ENCODE measurements at places on chromosomes 11 and 22.

- DNase-seq: no peak
Measured at GRCh38 chr11:59262177-59262818, 49.6 kb upstream of the MPEG1 start.

DNA sequence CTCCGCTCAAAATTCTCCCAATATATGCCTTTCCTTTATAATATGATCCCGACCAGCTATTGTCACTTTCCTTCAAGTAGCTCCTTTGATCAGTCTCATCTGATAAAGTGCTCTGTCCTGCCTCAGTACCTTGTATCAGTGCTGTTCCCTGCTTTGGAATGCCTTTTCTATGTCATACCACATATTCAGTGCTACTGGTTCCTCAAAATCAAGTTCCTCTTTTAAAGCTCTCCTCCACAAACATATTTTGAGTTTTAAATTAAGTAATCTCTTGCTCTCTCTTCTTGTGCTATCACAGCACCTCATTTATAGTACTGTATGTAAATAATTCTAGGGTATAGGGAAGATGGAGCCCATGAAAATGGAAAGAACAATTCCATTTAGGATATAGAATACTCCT is 137.1 kb upstream of the CTSC start:
- DNase-seq: no peak

GRCh38 chr11:72013765-72014711 is 15.3 kb downstream of the IL18BP start:
- DNase-seq: no peak

- no peak for DNase-seq
Measured at GRCh38 chr11:113645593-113646349, 60.3 kb downstream of the TMPRSS5 start.

DNA sequence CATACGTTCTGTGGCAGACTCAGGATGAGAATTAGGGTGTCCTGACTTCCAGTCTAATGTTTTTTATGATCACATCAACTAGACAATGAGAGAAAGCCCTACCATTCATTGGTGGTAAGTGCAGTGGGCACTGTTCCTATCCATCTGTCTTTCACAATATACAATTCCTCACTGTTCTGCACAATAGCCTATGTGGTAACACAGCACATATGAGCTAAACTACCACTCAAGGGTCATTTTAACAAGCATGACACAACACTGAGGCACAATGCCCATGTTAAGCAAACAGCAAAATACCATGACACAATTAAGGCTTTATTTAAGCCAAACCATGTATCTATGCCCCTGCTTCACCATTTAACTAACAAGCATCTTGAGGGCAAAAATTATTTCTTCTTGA is 52.3 kb downstream of the SIK3 start:
- DNase-seq: no peak

DNA sequence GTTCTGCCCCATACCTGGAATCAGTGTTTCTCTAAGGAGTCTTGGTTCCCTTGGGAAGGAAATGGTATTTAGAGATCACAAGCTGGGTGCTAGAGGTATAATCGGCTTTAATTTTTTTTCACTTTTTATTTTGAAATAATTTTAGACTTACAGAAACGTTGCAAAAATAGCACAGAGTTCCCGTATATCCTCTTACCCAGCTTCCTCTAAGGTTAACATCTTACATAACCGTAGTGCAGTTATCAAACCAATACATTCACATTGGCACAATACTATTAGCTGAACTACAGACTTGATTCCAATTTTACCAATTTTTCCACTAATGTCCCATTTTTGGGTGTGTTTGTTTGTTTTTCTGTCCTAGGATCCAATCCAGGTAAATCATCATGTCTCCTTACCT is 63.8 kb downstream of the RBX1 start:
- DNase-seq: no peak

DNA sequence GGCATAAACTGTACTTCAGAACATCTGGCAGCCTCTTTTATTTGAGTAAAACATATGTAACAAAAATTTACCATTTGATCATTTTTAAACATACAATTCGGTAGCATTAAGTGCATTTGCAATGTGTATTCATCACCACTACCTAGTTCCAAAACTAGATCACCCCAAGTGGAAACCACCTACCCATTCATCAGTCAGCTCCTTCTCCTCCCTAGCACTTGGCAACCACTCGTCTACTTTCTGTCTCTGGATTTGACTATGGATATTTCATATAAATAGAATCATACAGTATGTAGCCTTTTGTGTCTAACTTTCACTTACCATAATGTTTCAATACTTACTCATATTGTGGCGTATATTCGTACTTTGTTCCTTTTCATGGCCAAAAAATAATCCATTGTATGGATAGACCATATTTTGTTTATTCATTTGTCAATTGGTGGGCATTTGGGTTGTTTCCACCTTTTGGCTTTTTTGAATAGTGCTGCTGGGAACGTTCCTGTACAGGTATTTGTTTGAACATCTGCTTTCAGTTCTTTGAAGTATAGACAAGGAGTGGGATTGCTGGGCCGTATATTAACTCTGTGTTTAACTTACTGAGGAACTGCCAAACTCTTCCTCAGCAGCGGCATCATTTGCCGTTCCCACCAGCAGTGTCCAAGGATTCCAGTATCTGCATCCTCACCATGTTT is 27.2 kb upstream of the ADORA2A start:
- DNase-seq: no peak

- no peak for DNase-seq
Measured at GRCh38 chr22:47563406-47564157, 801.1 kb downstream of the TBC1D22A start.

- no peak for DNase-seq
Measured at GRCh38 chr11:78109081-78110015, 29.7 kb upstream of the NDUFC2 start.

DNA sequence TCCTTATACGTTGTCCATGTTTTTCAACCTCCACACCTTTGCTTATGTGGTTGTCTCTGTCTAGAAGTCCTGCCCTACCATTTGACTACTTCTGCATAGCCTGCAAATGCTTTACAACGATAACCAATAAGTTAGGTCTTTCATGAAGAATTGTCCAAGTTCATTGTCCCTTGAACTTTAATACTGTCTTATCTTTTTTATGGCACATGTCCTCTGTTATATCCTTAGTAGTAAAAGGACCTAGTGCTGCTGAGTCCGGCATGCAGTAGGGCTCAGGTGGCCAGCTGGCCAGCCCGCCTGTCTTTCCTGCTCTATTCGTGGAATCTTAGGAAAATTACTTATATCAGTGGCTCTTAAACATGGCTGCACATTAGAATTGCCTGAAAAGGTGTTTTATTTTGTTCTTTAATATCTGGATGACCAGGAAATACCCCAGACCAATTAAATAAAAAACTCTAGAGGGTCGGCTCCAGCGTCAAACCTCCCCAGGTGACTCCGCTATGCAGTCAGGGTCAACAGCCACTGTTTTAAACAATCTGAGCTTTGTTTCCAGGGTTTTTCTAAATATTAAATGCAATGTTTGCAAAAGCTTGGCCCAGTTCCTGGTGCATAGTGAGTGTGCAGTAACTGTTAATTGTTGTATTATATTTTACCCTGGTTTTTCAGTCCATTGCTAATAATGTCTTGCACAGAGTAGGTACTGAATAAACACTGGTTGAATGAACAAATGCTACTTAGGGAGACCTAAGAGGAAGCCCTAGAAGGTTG is 64.6 kb upstream of the SESN3 start:
- no peak for DNase-seq

DNA sequence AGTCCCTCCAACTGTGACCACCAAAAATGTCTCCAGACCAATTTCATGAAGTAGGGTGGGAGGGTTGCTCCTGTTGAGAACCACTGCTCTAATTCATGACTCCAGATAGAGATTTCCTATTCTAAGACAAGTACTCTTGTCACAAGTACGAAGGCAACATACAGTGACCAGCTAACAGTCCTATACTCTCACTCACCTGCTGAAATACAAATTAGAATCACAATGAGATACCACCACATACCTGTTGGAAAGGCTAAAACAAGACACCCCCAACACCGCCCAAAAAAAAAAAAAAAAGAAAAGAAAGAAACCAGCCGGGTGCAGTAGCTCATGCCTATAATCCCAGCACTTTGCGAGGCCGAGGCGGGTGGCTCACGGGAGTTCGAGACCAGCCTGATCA is 310.5 kb downstream of the SWAP70 start:
- no peak for DNase-seq

DNA sequence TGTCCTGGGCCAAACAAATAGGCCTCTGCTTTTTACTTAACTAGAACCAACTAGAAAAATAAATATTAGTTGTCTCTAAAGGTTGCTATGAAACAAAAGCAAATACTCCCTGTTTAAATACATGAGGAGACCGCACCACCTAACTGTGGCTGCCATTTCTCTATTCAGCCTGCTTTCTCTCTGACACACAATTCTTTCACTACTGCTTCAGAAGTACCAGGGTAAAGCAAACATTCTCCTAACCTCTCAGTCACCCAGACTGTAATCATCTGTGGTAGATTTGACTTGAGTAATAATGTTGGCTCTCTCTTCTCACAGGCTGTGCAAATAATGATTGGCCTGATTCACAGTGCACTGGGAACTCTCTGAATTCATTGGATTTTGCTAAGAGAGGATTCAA is 41.0 kb upstream of the MS4A8 start:
- no peak for DNase-seq

DNA sequence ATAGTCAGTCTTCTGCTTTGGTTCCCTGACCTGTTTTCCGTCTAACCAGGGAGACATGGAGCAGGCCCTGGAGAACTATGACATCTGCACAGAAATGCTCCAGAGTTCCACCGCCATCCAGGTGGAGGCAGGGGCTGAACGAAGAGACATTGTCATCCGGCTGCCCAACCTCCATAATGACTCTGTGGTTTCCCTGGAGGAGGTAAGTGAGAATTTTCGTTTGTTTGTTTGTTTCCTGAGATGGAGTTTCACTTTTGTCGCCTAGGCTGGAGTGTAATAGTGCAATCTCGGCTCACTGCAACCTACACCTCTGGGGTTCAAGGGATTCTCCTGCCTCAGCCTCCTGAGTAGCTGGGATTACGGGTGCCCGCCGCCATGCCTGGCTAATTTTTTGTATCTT is 52.9 kb downstream of the CABIN1 start:
- no peak for DNase-seq

DNA sequence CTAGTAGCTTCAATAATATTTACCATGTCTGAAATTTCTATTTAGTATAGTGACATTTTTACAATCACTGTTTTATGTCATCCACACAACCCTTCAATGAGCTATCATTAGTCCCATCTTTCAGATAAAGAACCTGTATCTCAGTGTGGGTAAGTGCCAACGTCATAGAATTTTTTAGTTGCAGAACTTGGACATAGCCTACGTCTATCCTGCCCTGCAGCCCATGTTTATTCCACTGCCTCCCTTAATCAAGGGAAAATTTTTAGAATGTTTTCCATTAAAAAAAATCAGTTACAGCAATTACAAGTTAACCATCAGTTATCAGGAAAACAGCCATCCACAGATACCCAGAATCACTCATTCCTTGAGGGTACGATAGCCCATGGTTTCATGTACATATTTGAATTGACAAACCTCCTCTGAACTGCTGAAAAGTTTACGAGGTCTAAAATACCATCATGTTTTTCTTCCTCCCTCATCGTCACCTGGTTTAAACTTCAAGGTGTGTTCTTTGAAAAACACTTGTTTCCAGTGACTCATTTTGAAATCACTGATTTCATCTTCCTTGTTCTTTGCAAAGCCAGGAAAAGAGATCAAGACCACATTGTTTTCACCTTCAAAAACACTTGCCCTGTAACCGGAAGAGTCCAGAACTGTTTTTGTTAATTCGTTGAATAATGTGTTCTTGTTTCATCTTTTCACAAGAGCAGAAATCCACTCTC is 100.9 kb downstream of the FAM76B start:
- DNase-seq: no peak

GRCh38 chr11:133965031-133965601 is 8.3 kb upstream of the IGSF9B start:
- no peak for DNase-seq

- DNase-seq: no peak
Measured at GRCh38 chr11:63262547-63262946, 19.1 kb upstream of the SLC22A25 start.

- no peak for DNase-seq
Measured at GRCh38 chr11:80519596-80520506, 1079.0 kb upstream of the TENM4 start.

DNA sequence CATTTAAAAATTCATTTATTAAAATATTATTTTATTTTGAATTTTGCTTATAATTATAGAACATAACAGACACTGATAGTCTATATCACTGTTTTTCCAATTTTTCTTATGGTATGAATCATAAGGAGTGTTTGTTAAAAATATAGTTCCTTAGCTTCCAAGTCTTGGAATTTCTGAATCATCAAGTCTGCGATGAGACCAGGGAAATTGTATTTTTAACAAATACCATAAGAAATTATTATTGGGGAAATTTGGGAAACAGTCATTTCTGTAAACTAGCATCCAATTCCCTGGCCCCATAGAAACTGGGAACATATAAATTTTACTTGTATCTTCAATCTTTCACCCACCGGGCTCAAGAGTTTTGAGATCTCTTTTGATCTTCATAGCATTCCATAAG is 38.0 kb upstream of the PICALM start:
- DNase-seq: no peak

- DNase-seq: no peak
Measured at GRCh38 chr11:45659818-45660160, 5.6 kb downstream of the CHST1 start.

GRCh38 chr11:93249459-93250220 is 51.8 kb upstream of the SLC36A4 start:
- DNase-seq: no peak

DNA sequence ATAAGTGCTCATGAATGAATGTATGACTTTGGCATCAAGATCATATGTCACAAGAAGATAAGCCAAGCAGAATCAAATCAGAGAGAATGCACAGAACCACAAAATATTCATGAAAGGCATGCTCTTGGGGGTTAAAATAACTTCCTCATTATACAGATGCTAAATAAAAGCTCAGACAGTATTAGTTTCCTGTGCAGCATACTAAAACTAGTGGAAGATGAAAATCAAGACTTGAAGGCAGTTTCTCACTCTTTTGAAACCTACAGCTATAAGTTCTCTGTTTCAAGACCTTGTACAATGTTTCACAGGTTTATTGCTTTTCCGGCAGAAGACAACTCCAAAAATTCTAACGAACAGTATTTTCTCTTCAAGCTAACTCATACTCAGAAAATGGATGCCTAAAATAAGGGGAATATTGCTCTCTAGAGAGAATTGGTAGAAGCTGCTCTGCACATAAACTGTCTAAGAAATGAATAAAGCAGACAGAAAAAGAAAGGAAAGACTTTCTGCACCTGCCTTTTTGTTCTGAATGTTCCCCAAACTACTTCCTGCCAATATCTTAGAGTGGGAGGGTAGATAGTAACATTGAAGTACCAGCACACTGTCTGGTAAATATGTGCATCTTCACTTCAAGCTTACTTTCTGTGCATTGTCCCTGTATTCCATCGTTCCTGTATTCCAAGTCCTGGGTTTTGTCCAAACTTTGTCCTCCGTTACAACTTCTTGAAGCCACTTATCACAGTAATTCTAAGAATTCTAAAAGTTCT is 639.4 kb upstream of the FAT3 start:
- no peak for DNase-seq

Measured in GM18507 (cell line).